ENCODE measurements at places on chromosomes 4 and X.

DNA sequence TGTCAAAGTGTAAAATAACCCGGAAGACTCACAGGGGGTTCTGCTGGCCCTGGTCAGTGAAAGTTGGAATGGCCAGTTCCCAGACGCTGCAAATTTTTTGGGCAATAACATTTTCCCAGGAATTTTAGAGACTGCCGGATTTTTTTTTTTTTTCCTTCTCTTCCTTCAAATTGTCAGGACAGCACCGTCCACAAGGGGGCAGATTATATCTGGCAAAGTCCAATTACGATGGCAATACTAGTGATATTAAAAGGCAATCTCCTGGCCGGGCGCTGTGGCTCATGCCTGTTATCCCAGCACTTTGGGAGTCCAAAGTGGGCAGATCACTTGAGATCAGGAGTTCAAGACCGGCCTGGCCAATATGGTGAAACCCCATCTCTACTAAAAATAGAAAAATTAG is 20.5 kb downstream of the SLC25A5 start:
- DNase-seq = peak; percentile 42

DNA sequence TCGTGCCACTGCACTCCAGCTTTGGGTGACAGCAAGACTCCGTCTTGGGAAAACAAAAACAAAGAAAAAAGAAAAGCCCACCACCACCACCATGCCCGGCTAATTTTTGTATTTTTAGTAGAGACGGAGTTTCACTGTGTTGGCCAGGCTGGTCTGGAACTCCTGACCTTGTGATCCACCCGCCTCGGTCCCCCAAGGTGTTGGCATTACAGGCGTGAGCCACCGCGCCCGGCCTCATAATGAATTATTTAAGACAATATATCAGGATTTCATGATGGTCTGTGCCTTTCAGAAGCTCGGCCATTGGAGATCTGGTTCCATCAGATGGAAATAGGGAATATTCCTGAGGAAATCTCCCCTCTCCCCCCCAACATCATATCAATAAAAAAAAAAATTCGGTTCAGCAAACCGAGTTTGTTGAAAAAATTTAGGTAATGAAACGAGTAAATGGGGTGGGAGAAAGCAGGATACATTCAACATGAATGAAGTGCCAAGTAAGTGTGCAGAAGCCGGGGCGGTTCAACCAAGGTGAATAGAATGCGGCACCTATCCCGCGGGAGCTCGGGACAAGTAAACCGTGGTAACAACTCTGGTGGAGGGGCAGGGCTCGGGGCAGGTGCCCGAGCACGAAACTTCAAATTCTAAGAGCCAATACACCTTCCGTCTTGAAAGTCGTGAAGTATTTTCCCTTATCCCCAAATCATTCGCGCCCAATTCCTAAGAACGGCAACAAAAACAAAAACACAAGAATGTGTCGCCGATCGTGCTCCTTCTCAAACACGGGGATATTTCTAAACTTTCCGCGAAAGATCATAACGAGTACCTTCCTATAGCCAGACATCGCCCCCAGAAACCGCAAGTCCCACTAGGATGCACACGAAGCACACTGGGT is 773 bp upstream of the TXLNG start:
- DNase-seq = peak; percentile 30

GRCh38 chrX:153401133-153401764 is at the start of gene PNMA6E:
Gene PNMA6E, minus strand, starts transcription at chrX:153401350. Its CDS starts 2,501 bp downstream, at chrX:153398849.
- no peak for DNase-seq

DNA sequence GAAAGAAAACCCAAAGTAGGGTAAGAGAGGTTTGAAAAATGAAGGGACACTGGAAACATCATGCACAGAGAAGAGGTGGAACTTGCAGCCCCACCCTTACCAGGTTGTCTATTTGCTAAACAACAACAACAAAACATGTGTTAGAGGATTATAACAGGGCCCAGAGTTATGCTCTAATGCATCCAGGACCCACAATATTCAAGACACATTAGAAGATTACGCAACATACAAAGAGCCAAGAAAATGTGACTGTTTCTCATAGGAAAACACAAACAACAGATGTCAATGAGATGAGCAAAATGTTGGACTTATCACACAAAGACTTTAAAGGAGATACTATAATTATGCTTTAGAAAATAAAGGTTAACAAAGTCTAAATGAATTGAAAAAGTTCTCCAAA is 128.5 kb downstream of the LRBA start:
- DNase-seq = no peak

DNA sequence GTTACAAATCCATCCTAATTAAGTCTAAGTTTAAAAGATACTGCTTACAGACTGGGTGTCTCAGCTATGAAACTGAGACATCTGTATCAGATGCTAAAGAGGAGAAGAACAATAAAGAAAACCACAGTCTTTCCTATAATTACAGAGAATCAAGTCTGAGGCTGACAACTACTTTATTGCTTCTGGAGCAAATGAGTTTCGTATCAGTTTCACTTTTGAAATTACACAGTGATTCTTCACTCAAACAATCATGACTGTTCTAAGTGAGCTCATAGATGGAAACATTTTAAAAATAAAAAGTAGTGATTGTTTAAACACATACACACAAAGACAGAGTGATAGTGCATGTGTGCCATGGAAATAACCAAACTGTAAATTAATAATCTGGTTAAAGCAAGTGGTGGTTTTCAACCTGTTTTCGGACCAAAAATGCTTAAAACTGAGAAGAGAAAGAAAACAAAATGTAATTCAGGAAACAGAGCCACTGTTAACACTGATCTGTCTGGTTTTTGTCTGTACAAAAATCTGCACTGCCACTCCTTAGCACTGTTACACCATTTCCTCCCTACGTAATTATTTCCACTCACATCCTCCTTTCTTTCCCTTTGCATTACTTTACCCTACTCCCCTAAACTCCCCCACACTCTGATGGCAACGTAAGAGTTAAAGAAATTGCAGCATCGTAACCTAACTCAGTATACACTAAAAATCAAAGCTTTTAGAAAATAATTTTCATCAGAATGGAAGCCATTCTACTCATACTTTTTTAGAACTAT is 12.5 kb downstream of the RFC1 start:
- no peak for DNase-seq

GRCh38 chr4:165474784-165475705 is 96.2 kb downstream of the CPE start:
- DNase-seq = no peak

DNA sequence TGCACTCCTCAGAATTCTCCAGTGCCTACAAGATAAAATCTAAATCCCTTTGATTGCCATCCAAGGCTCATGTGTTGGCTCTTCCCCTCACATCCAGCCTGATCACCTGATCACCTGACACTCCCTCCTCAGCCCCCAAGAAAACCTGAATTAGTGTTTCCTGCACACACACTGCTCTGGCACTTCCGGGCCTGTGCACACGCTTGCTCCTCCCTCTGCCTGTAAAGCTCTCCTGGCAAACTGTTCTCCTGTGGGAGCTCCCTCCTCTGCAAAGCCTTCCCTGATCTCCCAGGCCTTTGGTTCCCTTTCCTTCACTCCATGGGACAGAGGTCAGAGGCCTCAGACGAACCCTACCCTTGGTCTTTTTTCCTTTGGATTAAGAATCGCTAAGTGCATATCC is 19.9 kb downstream of the PHKA2 start:
- DNase-seq = no peak

- DNase-seq = no peak
Observed at GRCh38 chrX:144327495-144327894, 443.6 kb downstream of the UBE2NL start.

- peak; percentile 2 for DNase-seq
Observed at GRCh38 chr4:86717651-86718050, 123.5 kb downstream of the PTPN13 start.

GRCh38 chr4:125663896-125664767 is 349.4 kb downstream of the FAT4 start:
- no peak for DNase-seq

DNA sequence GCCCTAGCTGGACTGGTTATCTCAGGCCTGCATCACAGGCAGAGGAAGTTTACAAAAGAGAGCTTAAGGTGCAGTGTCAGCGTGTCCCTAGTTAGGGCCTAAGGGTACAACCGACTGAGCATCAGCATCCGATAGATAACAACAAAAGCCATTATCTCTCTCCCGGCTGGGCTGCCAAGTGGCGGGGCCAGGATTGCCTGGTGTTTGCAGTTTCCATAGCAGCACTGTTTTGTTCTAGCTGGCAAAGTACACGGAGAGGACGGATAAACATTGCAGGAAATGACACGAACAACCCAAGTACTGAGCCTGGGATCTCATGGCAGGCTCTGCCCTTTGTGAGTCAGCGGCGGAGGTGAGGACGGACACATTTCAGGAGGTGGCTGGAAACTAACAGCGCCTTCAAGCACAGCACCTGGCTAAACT is 104.7 kb upstream of the NOCT start:
- DNase-seq = peak; percentile 97

DNA sequence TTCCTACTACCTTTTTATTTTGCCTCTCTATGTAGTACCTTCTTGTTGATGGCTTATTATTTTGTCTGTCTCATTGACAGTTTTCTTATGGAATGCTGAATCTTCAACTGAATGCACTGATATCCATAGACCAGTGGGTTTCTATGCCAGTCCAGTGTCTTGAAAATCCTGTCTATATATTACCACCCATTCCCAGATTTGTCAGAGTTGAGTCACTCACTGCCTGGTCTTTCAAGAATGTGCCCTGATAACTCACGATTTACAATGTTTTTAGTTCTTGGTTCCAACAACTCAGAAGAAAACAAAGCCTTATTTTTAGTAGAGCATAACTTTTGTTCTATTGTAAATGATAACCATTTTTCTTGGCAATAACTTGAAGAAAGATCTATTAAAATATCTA is 606.0 kb upstream of the PITX2 start:
- no peak for DNase-seq

- DNase-seq = no peak
Observed at GRCh38 chr4:182137343-182137742, 105.9 kb upstream of the TENM3 start.

- no peak for DNase-seq
Observed at GRCh38 chrX:45424326-45424725, 223.7 kb upstream of the DIPK2B start.

- DNase-seq = no peak
Observed at GRCh38 chr4:77120886-77121508, 36.0 kb upstream of the CCNG2 start.

GRCh38 chr4:95798727-95799126 is 41.2 kb upstream of the PDHA2 start:
- DNase-seq = no peak

Measured in NCI-H510A treated with DMSO at 0.1 percent for 48 hours (cell line).